G401 (cell line): ENCODE measurements at places on chromosomes 5 and 9. TPM values are rescaled to one million over a fixed set of nuclear protein-coding genes. Genes with fewer than 3 reads are reported as not detected.
A peak's percentile ranks its signal among the peaks of the same experiment; 100 is the strongest.

DNA sequence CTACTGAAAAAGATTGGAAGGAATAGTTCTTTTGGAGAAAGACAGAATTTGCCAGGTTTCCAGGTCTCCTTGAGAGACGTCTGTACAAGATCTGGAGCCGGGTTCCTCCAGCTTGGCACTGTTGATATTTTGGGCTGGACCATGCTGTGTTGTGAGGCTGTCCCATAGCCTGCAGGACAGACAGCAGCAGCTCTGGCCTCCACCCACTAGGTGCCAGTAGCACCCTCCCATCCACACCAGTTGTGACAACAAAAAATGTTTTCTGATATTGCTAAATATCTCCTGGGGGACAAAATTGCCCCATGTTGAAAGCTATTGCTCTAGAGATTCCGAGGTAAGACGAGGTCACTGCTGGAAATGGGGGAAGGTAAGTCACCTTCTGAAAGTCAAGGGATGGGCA is 287.7 kb upstream of the DAP start:
- DNase-seq = no peak

DNA sequence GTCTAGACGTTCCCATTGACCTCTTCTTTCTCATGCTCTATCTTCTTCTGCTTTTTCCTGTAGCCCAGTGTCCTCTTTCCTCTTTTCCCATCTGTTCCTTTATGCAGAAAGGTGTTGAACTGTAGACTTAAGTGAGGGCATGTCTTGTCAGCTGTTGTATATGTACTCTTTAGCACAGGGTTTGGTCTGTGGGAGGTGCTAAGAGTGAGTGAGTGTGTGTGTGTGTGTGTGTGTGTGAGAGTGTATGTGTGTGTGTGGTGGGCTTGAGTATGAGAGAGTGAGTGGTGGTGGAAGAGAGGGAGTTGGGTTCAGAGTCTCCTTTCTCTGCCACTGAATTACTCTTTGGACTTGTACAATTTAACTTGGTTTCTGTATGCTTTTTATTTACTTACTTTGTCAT is 10.3 kb upstream of the ROPN1L start:
- DNase-seq = no peak

DNA sequence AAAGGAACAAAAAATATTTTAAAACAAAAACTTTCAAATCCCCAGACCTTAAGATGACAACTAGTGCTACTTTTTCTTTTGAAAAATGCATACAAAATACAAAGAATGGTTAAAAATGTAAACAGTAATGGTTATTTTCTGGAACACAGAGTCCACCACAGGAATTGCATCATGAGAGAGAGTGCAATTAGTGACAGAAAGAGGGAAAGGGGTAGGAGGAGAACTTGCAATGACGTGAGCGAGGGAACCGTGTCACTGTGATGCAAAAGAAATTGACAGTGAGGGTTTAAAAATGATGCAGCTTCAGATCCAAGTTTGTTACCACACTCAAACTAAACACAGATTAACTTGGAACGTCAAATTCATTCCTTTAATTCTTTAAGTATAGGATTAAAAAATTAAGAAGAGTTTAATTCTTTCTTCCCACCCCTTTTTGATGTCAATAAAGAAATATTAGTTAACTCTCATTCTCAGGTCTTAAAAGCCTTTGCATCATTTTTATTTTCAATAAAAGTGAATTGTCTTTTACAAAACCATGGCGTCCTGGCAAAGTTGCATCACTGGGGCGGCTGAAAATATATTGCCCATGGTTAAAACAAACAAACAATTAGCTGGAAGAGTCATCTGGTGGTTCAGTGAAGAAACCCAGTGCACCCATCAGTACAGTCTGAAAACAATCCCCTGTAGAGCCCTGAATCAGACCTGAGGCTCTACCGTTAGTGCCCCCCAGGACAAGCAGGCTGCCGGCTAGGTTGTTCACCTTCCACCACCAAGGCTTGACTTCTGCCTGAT is 39.5 kb downstream of the MACROH2A1 start:
- no peak for DNase-seq

- peak; percentile 74 for DNase-seq
These were observed 506.2 kb downstream of the SPOCK1 start for GRCh38 chr5:136992796-136993489.

GRCh38 chr9:28624771-28625170 is 1051.5 kb upstream of the C9orf72 start:
- no peak for DNase-seq

DNA sequence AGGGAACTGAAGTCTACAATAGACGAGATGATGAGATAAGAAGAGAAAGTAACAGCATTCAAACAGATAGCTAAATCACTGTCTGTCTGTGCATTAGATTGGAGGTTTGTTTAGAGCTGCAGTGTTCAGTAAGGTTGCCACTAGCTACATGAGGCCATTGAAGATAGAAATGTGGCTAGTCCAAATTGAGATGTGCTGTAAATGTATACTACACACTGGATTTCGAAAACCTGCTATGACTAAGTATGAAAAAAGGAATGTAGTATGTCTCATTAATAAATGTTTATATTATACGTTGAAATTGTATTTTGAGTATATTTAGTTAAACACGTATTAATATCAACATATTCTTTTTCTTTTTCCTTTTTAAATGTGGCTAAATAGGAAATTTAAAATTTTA is 142.1 kb downstream of the XRCC4 start:
- no peak for DNase-seq

DNA sequence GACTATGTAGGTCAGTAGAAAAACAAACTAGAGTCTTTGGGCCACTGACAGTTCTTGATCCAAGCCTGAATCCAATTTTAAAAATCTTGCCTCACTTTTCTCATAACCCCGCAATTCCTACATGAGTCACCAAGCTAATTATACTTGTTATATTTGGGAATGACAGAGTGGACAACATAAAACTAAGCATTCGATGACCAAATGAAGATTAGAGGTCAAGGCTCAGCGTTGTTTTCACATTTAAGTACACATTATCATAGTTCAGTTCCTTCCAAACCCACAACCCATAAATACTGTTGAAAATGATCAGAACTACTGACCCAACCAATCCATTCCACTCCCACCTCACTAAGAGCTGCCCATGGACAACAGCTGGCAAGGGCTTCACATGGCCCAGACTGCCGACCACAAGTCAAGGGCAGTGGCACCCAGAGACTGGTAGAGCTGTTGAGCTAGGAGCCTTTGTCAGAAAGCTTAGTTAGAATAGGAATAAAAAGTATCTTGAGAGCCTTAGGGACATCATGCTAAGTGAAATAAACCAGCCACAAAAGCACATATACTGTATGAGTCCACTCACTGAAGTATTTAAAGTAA is 64.2 kb downstream of the MYO10 start:
- DNase-seq = no peak

DNA sequence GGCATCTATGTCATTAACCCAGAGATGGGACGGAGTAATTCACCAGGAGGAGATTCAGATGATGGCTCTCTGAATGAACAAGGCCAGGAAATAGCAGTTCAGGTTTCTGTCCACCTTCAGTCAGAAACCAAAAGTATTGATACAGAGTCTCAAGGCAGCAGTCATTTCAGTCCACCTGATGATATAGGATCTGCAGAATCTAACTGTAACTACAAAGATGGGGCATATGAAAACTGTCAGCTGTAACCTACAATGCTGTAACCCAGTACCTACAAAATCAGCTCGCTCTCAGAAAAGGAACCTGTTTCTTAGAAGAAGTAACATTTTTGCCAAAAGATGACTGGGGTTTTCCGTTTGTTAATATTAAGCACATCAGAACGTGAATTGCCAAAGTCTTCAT is 14.7 kb downstream of the MFAP3 start:
- DNase-seq = no peak

DNA sequence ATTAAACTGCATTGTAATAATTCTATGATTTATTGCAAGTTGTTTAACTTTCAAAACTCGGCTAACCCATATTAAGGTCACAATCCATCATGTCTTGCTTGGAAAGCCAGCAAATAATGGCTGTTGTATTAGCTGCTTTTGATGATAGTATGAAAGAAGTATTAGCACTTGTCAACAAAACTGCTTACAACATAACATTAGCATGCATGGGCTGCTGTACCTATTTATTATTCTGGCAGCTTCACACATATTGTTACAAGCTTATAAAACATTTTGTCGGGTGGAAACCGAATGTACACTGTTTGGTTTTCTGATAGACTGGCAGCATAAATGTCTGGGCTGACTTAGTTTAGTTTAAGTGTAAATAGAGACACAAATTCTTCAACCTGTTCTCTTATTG is 378.3 kb downstream of the KIAA0825 start:
- no peak for DNase-seq

DNA sequence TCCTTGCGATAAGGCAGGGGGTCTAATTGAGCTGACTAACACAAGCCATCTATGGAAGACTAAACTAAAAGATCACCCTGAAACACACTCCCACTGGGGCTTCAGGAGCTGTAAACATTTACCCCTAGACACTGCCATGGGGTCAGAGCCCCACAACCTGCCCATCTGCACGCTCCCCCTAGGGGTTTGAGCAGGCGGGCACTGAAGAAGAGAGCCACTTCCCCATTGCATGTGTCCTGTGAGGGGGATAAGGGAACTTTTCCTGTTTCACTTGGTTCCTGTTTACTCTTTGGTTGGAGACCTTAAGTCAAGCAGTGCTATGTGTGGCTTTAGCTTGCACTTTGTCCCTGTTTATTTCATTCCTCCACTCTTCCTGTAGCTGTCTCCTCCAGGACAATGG is 1929.5 kb upstream of the CDH9 start:
- DNase-seq = no peak

DNA sequence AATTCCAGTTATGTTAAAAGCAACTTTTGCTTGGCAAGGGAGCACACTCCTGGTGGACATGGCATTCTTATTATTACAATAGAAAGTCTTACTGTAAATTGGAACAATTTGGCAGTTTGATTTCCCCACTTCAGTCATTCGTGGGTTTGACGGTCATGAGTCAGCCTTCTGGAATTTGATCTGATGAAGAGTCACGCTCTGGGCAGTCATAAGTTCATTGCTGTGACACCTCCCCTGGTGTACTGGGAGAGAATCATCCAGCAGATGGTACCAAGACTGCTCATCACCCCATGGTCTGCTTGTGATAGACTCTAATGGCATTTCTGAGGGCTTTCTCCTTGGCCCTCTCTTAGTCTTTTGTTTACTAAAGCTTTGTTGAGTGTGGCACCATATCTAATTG is 53.8 kb downstream of the GLRA1 start:
- no peak for DNase-seq

DNA sequence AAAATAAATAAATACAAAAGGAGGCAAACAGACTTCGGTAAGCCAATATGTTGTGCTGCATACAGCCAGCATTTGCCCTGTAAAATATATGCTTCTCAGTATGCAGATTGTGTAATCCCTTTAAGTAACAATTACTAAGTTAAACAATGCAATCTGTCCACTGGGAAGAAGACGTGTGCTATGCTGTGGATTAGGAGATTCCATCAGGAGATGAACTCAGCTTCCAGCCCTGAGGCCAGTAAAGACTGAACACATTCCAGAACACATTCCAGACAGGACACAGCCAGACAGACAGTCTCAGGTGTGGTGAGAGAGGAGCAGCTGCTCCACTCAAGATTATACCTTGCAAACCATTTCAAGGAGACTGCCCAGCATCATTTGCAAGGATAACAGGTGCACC is 97.8 kb downstream of the MPDZ start:
- DNase-seq = peak; percentile 7

DNA sequence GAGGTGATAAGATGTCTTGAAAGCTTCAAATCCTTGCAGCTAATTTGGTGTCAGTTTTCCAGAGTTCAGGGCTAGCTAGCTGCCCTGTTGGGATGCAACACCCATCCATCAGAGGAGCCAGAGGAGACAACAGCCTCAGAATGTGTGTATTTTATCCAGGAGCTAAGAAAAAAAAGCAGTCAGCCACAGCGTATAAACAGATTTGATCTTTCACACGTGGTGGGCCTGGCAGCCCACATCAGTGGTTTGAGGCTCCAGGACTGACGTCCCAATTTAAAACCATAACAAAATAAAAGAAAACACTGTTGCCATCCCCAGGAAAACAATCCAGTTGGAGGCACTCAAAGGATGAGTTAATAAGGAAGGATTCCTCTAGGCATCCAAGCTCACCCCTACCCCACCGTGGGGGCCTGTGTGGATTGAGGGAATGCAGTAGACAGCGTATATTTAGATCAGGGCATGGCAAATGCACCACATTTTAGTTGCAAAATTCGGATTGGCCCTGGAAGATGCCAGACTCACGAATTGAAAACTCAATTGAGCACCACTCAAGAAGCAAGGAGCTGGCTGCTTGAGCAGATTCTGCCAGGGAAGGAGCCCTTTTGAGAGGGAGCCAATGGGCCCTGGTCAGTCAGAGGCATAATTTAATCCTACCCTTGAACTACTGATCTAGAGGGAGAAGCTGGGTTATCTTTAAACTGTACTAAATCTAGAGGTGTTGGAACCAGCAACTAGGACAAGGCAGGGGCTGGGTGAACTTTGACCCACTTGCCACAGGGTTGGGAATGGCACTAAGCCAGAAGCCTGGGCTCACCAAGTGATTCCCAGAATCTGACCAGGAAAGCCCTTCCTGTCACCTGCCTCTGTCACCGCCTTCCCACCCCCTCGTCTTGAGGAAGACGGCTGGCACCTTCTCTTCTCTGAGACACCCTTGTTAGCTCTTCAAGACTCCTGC is 17.5 kb downstream of the ADRA1B start:
- DNase-seq = no peak

GRCh38 chr9:14327036-14327435 is 13.1 kb upstream of the NFIB start:
- peak; percentile 24 for DNase-seq

- no peak for DNase-seq
These were observed 8.8 kb upstream of the TGFBI start for GRCh38 chr5:136020001-136020382.

GRCh38 chr9:26310294-26310693 is 582.3 kb downstream of the CAAP1 start:
- DNase-seq = no peak

- no peak for DNase-seq
These were observed 6.0 kb downstream of the CEL start for GRCh38 chr9:133067813-133068212.

DNA sequence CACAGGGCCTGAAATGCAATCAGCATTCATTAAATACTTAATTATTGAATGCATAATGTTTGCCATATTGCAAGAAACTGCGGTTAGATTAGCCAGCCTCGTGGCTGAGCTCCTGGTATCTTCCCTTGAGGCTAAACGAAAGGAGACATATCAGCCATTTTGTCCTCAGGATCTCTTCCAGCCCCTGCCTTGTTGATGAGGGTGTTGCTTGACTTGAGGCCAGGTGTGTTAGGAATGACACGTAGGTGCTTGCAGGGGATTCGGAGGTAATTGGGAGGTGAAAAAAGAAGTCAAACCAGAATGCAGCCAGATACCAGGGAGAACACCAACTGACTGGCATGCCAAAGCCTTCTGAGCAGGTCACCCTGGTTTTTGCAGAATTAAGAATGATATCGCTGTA is 12.5 kb downstream of the SH3RF2 start:
- no peak for DNase-seq

Gene APBB3
- total RNA-seq = 11.6 and 27.4 TPM in 2 replicates

Gene COL5A1
- total RNA-seq = 0.37 and 0.58 TPM in 2 replicates

Gene SLC6A19
- total RNA-seq = 0.37 and 1.0 TPM in 2 replicates

Gene KIF24
- total RNA-seq = 5.2 and 6.2 TPM in 2 replicates

Gene CNTFR
- 0.78 and 1.0 TPM in 2 replicates for total RNA-seq

Gene NTRK2
- not detected in 2 replicates for total RNA-seq

Gene NPR3
- total RNA-seq = not detected in 2 replicates

Gene KCNV2
- not detected in 2 replicates for total RNA-seq

Gene HDAC3
- 105 and 117 TPM in 2 replicates for total RNA-seq

Gene PCDHB8
- total RNA-seq = 0.10 TPM in 1 of 2 replicates, not detected in the other

Gene C9
- not detected in 2 replicates for total RNA-seq
